ENCODE measurements at places on chromosomes 1 and 21. TPM values are rescaled to one million over a fixed set of nuclear protein-coding genes. Genes with fewer than 3 reads are reported as not detected.

- DNase-seq, result no peak
Measured at GRCh38 chr1:195763907-195764374, 844.3 kb downstream of the KCNT2 start.

DNA sequence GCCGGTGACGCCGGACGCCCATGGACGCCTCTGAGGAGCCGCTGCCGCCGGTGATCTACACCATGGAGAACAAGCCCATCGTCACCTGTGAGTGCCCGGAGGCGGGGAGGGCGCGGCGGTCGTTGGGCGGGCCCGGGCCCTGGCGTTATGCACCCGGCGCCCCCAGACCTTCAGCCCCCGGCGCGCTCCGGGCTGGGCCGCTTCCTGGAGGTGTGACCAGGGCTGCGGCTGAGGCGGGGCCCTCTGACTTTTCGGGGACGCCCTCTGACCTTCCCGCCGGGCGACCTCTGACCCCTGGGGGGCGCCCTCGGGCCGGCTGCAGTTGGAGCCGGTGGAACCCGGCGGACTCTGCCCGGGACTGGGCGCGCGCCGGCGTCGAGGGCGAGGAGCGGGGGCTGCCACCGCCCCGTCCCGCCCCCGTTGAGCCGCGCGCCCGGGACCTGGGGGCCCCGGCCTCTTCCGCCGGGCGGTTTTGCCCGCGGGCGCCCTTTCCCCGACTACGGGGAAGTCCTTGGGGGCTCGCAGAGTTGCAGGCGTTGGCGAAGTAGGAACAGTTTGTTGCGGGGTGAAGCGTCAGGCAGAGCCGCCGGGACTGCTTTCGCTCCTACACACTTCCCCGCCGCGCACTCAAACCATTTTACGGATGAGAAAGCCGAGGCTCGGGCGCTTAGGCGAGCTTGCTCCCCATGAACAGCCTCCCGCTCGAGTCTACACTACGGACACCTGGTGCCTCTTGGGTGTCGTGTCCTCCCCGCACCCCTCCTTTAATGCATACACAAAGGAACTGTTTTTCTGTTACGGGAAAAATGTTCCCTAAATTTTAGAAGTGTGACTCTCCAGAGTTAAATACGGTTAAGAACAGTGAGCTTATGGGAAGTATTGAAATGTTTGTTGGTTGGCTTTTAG, 618 bp downstream of the TRAPPC10 start:
- peak; percentile 96 for DNase-seq

DNA sequence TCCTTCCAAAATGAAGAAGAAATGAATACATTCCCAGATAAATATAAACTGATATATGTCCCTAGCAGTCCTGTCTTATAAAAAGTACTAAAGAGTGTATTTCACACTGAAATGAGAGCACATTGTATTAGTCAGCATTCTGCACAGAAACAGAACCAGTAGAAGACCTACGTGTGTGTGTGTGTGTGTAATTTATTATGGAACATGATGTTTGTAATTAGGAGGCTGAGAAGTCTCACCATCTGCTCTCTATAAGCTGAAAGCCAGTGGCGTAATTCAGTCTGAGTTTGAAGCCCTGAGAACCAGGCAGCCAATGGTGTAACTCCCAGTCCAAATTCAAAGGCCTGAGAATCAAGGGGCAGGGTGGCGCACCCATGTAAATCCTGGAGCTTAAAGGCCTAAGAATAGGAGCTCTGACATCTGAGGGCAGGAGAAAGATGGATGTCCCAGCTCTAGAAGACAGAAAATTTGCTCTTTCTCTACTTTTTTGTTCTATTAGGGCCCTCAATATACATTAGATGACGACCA, 146.5 kb upstream of the LYPLAL1 start:
- DNase-seq, result no peak

DNA sequence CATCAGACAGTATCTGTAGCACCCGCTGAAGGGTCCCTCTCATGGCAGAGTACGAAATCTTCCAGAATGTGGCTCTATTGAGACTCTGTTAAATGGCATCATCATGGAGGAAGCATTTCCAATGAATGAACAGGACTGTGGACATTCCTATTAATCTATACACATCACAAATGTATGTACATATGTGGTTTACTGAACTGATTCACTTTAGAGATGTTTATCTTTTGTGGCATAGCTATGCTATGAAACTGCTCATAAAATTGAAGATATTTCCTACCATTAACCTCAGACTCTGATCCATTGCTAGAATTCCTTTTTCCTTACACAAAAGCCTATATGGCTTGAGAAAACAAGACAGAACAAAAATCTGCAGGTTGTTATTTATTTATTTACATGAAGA, 259.6 kb upstream of the RRP15 start:
- DNase-seq, result no peak

- no peak for DNase-seq
Measured at GRCh38 chr1:31959521-31960340, 21.6 kb upstream of the PTP4A2 start.

LRRN2 gene
- total RNA-seq, result 2.5 TPM

All from H1 (cell line).